ENCODE measurements at places on chromosomes 3 and 15.

GRCh38 chr3:44516230-44516629, 38.8 kb upstream of the ZNF445 start:
- no peak for DNase-seq

DNA sequence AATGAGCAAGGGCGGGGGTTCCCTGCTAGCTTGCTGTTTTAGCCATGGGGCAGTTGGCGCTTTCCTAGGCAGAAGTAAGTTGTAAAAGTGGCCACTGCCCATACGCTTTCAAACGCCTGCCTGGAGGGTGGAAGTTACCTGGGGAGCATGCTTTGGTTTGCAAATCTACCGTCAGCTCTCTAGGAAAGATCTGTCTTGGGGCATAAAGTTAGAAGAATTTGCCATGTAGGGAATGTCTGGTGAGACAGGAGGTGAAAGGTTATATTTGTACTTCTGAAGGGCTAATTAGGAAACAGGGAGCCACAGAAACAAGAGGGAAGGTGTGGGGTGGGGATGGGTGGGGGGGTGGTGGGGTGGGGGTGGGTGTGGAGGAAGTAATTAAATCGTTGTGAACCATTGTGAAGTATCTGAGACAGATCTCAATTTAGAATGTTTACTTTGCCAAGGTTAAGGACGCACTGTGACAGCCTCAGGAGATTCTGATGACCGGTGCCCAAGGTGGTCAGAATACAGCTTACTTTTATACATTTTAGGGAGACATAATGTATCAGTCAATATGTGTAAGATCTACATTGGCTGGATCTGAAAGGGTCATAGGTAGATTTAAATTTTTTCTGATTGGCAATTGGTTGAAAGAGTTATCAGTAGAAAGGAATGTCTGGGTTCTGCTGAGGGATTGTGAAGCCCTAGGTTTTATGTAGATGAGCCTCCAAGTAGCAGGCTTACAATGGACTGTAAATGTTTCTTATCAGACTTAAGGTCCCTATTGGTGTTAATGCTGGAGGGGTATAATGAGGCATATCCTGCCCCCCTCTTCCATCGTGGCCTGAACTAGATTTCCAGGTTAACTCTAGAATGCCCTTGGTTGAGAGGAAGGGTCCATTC, 62.0 kb upstream of the GCNT3 start:
- DNase-seq: no peak

DNA sequence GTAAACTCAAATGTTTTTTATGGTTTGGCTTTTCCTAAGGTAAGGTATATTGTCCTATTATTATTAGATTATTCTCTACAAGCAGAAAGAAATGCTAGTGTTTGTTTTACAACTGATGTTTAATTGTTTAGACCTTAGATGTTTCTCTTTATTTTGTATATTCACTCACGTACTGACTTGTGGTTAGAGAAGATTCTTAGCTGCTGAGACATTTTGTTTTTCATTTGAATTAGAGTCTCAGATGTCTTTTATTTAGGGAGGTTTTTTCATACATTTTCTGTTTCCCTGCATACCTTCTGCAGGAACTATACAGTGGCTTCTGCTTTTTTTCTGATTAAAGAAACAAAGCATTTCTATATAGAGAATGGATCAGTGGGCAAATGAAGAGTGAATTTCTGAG, 110.9 kb downstream of the MYRIP start:
- DNase-seq: no peak

DNA sequence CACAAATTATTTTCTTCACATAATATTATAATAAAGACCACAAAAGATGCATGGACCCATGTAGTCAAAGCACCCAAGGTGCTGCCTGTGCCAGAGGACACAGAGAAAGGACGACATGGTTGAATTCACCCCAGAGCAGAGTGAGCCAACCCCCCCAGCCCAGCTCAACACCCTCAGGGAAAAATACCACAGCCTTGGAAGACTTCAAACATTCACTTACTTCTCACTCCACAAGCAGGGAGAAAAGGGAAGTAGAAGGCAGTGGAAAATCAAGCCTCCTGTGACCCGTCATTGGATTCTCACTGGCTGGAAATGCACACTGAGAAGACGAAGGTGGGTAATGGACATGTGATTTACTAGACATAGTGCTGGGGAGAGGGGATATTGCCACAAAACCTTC, 70.8 kb downstream of the TAFA4 start:
- DNase-seq: no peak

- DNase-seq: no peak
Measured at GRCh38 chr15:92637626-92638025, 17.9 kb downstream of the FAM174B start.

Measured in activated T-cell treated with anti-CD3 and anti-CD28 coated beads, Interleukin-2, amount 50 U/mL, for 72 hours (primary cell).